Inflammatory macrophage treated with lipopolysaccharide for 1 hour (primary cell): ENCODE measurements at places on chromosomes 7 and 10.

GRCh38 chr7:28292834-28293526 lies 112.4 kb upstream of the JAZF1 start:
- DNase-seq, result no peak

DNA sequence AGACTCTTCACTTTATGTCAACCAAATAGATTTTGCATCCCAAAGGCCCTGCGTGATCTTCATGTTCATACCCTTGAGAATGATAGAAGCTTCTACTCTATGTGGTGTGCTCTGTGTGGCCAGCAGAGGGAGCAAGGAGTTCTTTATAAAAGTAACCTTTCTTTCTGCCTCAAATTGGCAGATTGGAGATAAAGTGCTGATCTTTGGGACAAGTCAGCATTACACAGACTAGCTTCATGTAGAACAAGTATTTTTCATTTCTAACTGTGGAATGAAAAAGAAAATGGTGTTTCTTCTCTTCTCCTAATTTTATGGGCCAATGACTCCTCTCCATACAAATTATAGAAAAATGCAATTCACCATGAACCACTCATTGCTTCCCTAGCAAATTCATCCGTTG lies 1214.1 kb downstream of the SORCS1 start:
- DNase-seq, result peak; percentile 3

GRCh38 chr7:141145630-141145982 lies 71.7 kb downstream of the TMEM178B start:
- DNase-seq, result no peak

- DNase-seq, result no peak
Measured at GRCh38 chr7:32591938-32592337, 96.6 kb downstream of the AVL9 start.

GRCh38 chr7:16940776-16941175 lies 59.0 kb upstream of the AGR3 start:
- DNase-seq, result no peak
